Parietal lobe (tissue), 2 donors: ENCODE measurements at places on chromosomes 13 and 19. TPM values are rescaled to one million over a fixed set of nuclear protein-coding genes. Genes with fewer than 3 reads are reported as not detected.

The MCF2L gene
- 201 TPM for total RNA-seq

The ZNF581 gene
- total RNA-seq = 10.3 TPM

The ANGPTL4 gene
- total RNA-seq = 0.63 TPM

The MBD3L2 gene
- not detected for total RNA-seq

The SPATA13 gene
- total RNA-seq = 31.0 TPM

The LILRA5 gene
- 0.63 TPM for total RNA-seq

The POU4F1 gene
- total RNA-seq = 0.31 TPM

The UNC13A gene
- 48.5 TPM for total RNA-seq

The GJB6 gene
- 1.3 TPM for total RNA-seq

The PABPC3 gene
- total RNA-seq = 0.31 TPM
